ENCODE measurements at places on chromosomes 2 and 18.
A peak's percentile ranks its signal among the peaks of the same experiment; 100 is the strongest.

- no peak for DNase-seq
These were observed 37.9 kb upstream of the RPL31 start for GRCh38 chr2:100964222-100964621.

GRCh38 chr2:111042772-111043771 is 77.6 kb upstream of the BCL2L11 start:
- DNase-seq: no peak

GRCh38 chr2:174673876-174674275 is 76.3 kb upstream of the WIPF1 start:
- no peak for DNase-seq

DNA sequence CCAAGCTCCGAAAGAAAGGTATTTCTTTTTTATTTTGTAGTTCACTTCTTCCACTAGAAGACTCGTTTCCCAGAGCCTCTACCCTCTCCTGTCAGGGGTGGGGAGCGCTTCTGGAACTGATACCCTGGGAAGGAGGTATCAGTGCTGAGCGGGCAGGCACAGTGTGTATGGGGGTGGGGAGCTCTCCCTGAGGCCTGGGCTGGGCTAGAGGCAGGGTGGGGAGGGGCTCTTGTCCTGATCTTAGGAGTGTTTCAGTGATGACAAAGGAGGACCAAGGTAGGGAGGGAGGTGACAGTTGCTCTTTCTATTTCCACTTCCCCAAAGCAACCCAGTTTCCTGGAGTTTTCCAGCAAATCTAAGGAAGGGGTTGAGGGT is 65.4 kb downstream of the ARHGAP25 start:
- DNase-seq: no peak

- no peak for DNase-seq
These were observed 1000.2 kb downstream of the TDRD15 start for GRCh38 chr2:22124003-22124402.

DNA sequence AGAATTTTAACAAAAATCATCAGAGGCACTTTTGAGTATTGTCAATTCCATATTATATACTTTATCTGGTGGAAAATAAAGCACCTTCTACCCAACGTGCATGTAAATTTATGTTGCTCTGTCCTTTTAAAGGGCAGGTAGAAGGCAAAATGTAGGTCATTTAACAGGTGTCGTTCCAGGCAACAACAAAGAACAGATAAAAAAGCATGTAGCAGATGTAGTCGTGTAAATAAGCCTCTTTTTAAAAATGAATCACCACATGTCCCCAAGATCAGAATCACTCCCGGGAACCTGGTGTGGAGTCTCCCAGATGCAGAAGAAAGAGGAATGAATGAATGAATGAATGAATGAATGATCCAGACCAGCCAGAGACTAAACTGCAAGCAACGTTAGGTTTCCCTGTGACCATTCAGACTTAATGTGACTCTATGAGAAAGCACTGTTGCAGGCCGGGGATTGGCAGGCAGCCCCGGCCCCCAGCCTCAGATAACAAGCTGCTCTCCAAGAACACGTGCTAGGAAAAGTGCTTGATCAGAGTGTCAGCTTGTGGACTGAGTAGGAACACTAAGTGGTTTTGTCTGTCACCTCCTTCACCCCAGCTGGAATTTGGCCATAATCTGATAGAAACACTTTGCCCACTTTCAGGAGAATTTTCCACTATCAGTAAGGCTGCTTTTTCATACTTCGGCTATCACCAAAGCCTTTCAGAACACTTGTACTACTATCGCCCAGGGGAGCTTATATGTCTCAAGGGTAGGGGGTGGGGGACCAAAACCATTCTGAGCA is 100.6 kb downstream of the CDK15 start:
- DNase-seq: no peak

DNA sequence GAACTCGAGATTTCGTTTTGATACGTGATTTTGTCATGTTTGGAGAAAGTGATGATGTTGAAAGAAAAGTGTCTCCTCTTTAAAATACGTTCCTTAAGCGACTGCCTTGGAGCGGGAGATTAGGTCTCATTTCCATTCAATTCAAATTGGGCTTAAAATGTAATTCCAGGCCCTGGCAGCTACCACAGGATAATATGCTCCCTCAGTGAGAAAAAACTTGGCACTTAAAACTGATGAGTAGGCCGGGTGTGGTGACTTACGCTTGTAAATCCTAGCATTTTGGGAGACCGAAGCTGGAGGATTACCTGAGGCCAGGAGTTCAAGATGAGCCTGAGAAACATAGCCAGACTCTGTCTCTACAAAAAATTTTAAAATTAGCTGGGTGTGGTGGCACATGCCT is 146.3 kb upstream of the L3MBTL4 start:
- DNase-seq: no peak

GRCh38 chr2:134512734-134513464 is 205.9 kb downstream of the TMEM163 start:
- DNase-seq: no peak

DNA sequence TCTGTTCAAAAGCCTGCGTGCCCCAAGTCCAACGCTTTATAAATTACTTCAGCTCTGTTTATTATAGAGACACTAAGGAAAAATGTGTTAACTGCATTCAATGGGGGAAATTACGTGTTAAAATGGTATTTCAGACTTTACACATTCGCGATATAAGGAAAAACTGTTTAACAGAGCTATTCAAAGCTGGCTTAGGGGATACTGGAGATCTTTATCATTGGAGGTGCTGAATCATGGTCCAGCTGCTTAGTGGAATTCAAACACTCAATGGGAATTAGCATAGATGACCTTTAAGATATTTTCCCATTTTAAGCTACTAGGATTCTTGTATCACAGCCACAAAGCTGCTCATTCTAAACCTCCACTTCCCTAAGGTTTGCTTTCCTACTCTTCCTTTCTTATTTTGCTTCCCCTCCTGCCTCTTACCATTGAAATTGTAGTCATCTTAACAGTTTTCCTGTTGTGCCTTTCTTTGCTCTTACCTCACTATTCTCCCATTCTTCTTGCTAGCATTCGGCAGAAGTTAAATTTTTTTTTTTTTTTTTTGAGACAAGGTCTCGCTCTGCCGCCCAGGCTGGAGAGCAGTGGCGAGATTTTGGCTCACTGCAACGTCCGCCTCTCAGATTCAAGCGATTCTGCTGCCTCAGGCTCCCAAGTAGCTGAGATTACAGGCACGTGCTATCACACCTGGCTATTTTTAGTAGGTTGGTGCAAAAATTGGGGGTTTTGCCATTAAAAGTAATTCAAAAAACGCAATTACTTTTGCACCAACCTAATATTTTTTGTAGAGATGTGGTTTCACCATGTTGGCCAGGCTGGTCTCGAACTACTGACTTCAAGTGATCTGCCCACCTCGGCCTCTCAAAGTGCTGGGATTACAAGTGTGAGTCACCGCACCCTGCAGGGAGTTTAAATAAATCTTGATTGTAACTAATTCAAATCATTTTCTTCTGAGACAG is 6.5 kb downstream of the SULT6B1 start:
- DNase-seq: no peak

- DNase-seq: peak; percentile 35
These were observed 52.0 kb downstream of the ZFP36L2 start for GRCh38 chr2:43174368-43174916.

- no peak for DNase-seq
These were observed 119.2 kb downstream of the SPP2 start for GRCh38 chr2:234169674-234170073.

- no peak for DNase-seq
These were observed 807.0 kb downstream of the SLC4A3 start for GRCh38 chr2:220434385-220434784.

DNA sequence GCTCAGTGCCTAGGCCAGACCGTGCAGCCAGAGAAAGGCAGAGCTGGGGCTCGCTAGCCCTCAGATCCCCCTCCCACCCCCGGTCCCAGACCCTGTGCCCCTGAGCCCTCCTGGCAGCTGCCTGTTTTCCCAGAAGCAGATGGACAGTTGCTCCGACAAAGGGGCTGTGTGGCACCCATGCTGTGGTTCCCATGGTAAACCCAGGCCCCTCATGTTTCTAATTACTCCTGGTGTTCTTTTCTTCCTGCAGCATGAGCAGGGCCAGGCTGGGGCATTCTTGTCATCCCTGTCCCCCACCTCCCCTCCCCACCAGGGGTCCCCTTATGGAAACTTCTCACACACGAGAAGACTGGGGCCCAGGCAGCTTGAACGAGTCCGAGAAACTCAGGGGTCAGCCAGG is 269.6 kb downstream of the HAUS1 start:
- DNase-seq: no peak

- no peak for DNase-seq
These were observed 400.6 kb downstream of the THSD7B start for GRCh38 chr2:137165968-137166367.

- no peak for DNase-seq
These were observed 11.3 kb downstream of the MLPH start for GRCh38 chr2:237498341-237498740.

DNA sequence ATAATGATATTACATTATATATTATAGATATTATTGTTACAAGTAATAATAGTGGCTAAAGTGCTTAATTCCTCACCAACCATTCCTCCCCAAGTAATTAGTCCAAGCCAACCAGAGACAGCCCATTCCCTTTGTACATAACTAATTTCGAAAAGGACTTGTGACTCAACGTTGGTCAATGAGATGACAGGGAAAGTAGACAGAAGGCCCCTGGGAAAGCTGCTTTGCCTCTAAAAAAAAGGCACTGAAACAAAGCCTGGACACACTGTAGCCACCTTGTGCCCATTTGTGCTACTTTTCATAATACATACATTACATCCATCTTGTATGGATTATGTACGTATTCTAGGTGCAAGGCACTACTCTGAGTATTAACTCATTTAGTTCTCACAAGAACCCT is 28.8 kb downstream of the COLEC12 start:
- no peak for DNase-seq

DNA sequence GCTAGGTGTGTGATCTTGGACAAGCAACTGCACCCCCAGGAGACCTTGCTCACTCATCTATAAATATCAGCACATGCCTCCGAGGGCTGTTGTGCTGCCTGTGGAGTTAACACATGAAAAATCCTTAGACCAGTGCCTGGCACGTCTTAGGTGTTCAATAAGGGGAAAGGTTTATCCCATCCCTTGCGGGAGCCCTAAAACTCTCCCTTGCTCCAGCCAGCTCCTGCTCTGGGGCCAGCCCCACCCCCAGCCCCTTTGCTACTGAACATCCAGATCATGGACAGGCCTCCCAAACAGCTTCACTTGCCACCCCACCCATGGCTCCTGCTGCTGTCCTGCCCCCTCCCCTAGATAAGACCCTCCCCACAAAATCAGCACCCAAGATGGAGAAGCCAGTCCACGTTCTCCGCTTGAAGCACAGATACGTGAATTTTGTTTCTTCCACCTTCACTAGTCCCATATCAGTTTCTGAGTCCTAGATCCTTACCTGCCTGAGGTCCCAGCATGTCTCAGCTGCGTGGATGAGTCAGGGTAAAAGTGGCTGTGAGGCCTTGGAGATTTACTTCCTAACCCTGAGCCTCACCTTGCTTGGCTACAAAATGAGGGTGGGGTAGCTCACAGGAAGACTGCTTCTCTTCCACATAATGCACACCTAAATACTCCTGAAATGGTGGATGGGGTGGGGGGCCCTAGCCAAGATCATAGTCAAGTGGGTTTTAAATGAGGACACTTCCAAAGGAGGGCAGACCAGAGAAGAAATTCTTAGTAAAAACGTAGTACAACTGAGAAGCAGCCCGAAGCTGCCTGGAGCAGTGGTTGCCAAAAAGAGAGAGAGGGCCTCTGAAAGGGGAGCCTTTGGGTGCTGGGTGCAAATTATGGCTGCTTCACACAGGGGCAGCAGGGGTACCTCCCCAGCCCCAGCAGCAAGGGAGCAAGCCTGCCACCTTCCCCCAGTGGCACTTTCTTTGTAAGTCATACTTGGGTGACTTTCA is 40.4 kb downstream of the C1QL2 start:
- no peak for DNase-seq

- DNase-seq: no peak
These were observed 94.1 kb downstream of the KLHL29 start for GRCh38 chr2:23478933-23479683.

- no peak for DNase-seq
These were observed 42.5 kb downstream of the WDR35 start for GRCh38 chr2:19947184-19947940.

DNA sequence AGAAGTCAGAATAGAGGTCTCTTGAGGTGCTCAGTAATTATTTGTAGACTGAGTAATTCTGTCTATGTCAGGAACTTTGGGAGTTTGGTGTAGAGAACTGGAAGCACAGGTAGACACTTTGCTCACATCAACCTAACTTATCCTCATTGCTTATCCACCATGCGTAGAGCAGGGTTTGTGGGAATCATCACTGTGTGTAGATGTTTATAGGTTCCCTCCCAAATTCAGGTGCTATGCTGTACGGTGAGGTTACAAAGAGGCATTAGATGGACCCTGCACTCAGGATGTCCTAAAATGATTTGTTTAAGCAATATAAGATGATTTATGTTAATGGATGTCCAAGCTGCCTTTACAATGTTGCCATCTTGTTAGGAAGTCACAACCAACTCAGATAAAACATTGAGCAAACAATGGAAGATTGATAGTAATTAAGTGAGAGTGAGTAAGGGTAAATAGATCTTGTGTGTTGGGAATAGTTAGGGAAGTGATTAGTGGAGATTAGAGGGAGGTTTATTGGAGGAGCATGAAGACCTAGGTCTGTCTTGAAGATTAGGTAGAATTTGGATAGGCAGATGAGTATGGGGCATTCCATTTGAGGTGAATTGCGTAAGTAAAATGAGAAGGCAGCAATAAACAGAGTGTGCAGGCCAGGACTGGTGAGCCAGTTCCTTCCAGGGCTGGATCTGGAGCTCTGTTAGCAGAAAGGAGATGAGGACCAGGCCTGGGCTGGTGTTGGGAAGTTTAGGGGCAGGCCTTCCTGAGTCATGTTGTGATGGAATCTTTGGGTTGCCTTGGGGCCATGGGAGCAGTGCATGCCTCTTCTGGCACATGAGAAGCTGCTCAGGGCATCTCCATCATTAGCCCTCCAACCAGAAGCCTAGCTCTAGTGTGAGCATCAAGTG is 12.1 kb downstream of the EPAS1 start:
- no peak for DNase-seq

- no peak for DNase-seq
These were observed 336.6 kb downstream of the EN1 start for GRCh38 chr2:118510807-118511206.

DNA sequence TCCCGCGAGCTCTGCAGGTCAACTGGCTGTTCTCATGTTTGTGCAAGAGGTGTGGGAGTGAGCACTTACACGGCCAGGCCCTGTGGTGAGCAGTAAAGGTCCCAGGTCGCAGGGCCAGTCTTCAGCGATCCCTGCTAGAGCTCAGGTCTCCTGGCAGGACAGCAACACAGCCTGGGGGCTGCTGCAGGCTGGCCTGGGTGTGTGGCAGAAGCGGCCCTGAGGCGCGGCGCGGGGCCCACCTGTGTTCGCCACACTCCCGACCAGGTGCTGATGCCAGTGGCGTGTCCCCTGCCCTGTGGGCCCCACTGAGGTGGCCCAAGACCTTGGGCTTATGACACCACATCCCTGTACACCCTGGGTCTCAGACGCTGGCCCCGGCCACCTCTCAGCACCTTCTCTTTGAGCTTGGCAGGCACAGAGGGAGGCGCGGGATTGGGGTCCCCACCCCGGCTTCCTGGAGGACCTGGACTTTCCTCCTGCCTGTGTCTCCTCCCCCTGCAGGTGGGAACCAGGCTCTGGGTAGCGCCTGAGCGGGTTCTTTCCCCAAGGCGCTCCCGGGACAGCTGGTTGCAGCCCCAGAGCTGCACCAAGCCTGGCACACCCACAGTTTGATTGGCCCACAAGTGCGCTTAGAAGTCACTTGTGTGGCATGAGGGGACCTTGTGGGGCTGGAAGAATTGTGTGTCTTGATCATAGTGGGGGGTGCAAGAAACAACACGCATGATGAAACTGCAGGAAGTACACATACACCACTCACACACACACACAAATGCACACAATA is 59.2 kb downstream of the TWIST2 start:
- no peak for DNase-seq

Measured in activated naive CD4-positive, alpha-beta T cell (primary cell).